Large intestine (tissue), 12 donors: ENCODE measurements at places on chromosomes 11 and 22. TPM values are rescaled to one million over a fixed set of nuclear protein-coding genes. Genes with fewer than 3 reads are reported as not detected.
A peak's percentile ranks its signal among the peaks of the same experiment; 100 is the strongest.

DNA sequence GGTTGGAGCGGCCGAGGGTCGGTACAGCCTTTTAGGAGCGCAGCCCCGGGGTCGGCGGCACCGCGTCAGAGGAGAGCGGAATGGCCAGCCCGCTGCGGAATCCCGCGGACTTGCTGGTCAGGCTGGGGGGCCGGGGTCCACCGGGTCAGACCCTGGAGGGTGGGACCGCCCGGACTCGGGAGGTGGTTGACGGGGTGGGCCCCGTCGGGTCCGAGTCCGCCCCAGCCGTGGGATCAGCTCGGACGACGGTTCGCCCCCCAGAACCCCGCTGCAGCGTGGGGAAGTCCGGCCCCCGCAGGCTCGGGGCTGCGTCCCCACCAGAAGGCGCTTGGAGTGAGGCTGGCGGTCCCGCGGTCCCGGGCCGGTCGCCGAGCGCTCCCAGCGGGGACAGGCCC is 301 bp upstream of the ADM2 start:
- H3K4me3 ChIP-seq: peak overlapping the region; percentile 43
- DNase-seq: no peak

GRCh38 chr11:65083134-65083833 is 556 bp downstream of the CDCA5 start:
- H3K36me3 ChIP-seq: peaks cover 43% of the 10 kb centered on the region
- H3K4me3 ChIP-seq: peak overlapping the region; percentile 86
- DNase-seq: peak; percentile 0
- no peaks in the 10 kb centered on the region for H3K27me3 ChIP-seq
- H3K4me1 ChIP-seq: peaks cover 12% of the 10 kb centered on the region
- no peak overlapping the region for H3K27ac ChIP-seq

- H3K36me3 ChIP-seq: peaks cover 4% of the 10 kb centered on the region
- no peaks in the 10 kb centered on the region for H3K4me1 ChIP-seq
- no peak overlapping the region for H3K4me3 ChIP-seq
- no peak overlapping the region for H3K27ac ChIP-seq
Measured at GRCh38 chr22:45775569-45776312, 104.1 kb downstream of the ATXN10 start.

GRCh38 chr22:20401376-20402014 is 7.5 kb downstream of the ZNF74 start:
- no peaks in the 10 kb centered on the region for H3K4me1 ChIP-seq
- H3K27ac ChIP-seq: no peak overlapping the region
- no peaks in the 10 kb centered on the region for H3K27me3 ChIP-seq
- DNase-seq: no peak

The LARGE1 gene
- 17.8 TPM for polyA plus RNA-seq

GRCh38 chr22:17562906-17563870 is at the start of gene SLC25A18:
TSS of gene SLC25A18 (plus strand) at chr22:17563498. CDS start at chr22:17579945, 16,447 bp downstream.
- H3K36me3 ChIP-seq: no peaks in the 10 kb centered on the region
- H3K27me3 ChIP-seq: no peaks in the 10 kb centered on the region
- H3K4me1 ChIP-seq: peaks cover 11% of the 10 kb centered on the region
- H3K27ac ChIP-seq: peak within 1 kb of the TSS; percentile 57

- H3K4me3 ChIP-seq: no peak overlapping the region
- H3K4me1 ChIP-seq: no peaks in the 10 kb centered on the region
- no peaks in the 10 kb centered on the region for H3K27me3 ChIP-seq
- no peak for DNase-seq
- H3K27ac ChIP-seq: no peak overlapping the region
Measured at GRCh38 chr11:92376146-92376599, 151.6 kb downstream of the FAT3 start.

- peaks cover 4% of the 10 kb centered on the region for H3K27me3 ChIP-seq
- DNase-seq: no peak
- no peaks in the 10 kb centered on the region for H3K4me1 ChIP-seq
- no peak overlapping the region for H3K27ac ChIP-seq
- H3K36me3 ChIP-seq: no peaks in the 10 kb centered on the region
Measured at GRCh38 chr22:38849811-38850210, 6.0 kb upstream of the NPTXR start.
